ENCODE measurements at places on chromosomes 6 and 20.

GRCh38 chr6:26300828-26301227, 64.2 kb upstream of the BTN3A2 start:
- no peak for DNase-seq

- no peak for DNase-seq
Observed at GRCh38 chr20:4959592-4959991, 41.7 kb downstream of the SLC23A2 start.

GRCh38 chr6:156273065-156273711, 504.0 kb upstream of the ARID1B start:
- DNase-seq = no peak

DNA sequence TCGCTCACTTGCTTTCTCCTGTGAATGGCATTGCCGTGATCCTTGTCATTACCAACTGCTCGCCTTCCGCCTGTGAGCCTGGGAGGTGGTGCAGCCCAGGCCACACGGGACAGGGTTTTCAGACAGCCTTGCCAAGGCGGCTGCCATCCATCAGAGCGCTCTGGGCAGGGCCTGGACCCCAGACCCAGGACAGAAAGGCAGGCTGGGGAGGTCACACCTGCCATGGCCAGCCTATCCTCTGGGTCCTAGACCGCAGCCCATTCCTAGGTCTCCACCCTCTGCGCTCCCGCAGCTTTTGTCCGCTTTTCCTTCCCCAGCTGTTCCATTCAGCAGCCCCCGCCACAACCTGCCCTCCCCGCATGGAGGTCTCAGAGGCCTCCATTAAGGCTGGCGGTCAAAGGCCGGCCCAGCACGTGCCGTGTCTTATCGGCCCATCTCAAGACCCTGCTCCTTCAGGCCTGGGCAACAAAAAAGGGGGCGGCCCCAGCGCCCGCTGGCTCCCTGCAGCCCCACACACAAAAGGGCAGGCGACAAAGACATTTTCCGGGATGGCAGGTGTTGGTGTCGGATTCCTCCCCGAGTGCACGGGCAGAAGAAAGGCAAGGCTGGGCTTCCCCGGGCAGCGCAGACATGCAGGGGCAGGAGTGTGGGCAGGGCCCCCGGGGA, 28.1 kb downstream of the INSM1 start:
- no peak for DNase-seq

DNA sequence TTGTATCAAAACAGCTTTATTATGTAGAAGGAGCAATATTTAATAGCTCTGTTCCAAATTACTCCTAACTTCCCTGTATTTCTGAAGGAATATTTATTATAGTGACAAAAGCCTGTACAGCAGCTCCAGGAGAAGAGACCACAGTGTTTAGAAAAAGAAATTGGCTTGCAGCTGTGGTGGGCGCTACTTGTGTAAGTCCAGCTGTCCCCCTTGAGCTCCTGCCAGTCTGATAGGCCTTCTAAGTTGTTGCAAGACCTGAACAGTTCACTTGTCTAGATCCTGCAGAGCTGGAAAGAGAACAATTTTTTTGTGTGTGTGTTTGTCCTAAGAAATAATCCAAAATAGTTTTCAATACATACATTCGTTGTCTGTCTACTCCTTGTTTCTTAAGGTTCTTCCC, 86.6 kb downstream of the JARID2 start:
- DNase-seq = no peak

GRCh38 chr20:51650685-51651134, 108.2 kb upstream of the NFATC2 start:
- no peak for DNase-seq

DNA sequence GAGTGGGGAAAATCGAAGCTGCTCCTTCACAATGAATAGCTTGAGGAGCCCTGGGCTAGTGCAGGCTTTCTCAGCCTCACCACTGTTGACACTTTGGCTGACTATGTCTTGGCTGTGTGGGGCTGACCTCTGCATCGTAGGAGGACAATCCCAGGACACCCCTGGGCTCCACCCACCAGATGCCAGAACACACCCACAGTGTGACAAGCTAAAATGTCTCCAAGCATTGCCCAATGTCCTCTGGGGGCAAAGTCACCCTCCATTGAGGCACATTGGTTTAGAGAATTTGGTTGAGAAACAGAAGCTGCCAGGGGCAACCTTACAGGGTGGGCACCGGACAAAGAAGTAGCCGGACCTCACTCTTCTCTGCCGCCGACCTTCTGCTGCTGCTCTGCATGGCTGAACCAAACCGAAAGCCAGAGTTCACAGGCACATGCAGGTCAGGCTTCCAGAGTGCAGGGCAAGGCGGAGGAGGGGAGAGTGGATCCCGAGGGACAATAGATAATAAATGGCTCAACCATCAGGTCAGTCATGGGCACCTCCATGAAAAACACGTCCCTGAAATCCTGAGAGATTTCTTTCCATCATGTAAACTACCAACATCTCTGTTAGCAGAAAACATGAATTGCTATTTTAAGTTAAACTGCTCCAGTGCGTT, 189.0 kb downstream of the LRFN2 start:
- no peak for DNase-seq

DNA sequence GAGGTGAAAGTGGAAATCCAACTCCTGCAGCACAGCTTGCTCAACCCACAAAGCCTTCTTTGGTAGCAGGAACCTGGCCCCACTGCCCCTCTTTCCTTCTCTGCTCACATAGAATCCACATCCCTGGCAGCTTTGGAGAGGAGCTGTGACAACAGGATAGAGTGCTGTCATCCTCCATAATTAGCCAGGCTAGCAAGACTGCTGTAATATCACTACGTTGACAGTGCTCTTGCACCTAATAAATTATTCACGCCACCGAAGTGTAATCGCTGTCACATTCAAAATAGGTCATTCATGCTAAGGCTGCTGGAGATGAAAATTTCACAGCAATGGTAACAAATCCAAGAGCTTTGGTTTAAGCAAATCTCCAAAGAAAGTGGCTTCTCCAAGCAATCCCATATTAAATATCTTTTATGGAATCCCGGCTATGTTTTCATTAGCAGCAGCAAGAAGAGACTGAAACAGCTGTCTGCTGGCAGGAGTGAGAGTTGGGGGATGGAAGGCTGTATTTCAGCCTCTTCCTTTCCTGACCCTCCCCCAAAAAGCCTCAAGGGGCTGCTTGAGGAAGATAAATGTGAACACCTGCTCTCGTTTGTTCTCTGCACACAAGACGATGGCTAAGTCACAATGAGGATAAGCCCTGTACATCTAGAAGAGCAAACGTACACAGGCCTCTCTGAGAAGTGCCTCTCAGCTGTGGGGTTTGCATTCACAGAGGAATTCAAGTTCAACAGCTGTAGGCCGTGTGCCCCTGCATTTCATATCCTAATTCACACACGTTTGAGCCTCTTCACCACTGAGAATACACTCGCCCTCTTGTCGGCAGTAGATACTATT, 16.5 kb downstream of the RIPOR2 start:
- DNase-seq = no peak

- no peak for DNase-seq
Observed at GRCh38 chr6:331622-332521, 39.6 kb downstream of the DUSP22 start.
